ENCODE measurements at places on chromosomes 7 and 10.

GRCh38 chr7:55019691-55020465 lies 1.1 kb downstream of the EGFR start:
- no peak for DNase-seq

DNA sequence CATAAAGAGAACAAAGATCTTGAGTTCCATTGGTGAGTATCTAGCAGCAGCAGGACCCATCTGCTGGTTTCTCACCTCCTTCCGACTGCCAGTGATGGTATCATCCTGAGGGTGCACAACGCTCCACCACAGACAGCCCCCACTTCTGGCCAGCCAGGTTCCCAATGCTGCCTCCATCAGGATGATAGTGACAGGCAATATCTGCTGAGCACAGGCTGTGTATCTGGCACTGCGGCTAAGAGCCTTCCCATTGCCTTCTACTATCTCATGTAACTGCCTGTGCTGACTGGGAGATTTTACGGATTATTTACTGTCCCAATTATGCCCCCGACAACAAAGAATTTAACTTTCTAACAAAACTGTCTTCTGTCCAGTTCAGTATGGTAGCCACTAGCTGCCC lies 352.4 kb upstream of the AOAH start:
- no peak for DNase-seq

DNA sequence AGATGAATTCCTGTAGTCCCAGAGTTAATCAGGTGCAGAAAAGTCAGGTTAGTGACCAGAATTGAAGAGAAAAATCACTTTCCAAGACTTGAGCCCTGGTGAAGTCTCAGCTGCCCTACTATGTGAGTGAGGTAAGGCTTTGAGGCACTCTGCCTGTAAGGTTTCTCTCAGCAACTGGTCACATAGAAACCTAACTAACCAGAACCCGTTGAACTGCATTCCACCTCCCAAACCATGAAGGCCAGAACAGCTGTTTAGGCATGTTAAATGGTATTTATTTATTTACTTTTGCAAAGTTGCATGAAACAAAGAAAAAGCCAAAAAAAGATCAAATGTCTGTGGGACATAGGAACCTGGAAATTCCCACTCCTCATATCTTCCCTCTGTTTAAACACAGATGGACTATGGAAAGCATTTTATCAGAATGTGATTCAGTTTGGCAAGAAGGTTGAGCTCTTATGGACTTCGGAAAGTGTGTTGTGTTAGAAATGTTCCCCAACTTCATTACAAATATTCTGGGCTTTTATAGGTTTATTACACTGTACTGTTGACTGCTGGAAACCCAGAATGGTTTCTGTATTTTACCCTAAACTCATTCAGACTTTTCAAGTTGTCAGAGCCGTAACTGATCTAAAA lies 12.8 kb upstream of the GPR85 start:
- DNase-seq = no peak

DNA sequence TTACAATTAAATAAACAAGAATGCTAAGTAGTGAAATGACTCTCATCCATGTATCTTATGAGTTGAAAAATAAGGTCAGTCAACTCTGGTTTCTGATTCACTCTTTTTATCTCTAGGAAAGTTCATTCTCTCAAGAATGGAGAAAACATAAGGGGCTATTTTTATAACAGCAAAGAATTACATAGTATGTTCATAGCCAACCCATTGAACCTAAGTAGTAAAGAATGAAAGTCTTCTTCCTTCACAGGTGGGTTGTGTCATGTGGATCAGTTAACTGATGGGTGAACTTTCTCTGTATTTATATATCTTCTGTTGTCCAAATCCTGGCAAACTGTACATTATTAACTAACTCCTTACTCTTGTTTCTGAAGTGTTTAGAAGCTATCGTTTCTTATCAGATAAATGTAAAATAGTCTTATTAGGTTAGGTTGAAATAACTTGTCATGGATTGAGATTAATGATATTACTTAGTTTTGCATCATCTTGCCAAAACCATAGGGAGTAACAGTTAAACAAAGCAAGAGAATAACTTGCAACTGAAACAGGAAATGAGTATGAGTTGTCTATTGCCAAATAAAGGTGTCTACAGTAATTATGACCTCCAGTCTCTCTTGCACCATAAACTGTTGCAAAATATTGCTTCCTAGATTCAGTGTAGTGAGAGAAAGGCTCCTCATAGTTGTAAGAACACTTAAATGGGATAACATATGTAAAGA lies 86.8 kb downstream of the ANKRD7 start:
- DNase-seq = peak; percentile 1
